Activated T-helper 17 cell treated with anti-CD3 and anti-CD28 coated beads, Interleukin-2, amount 50 U/mL, for 72 hours (primary cell): ENCODE measurements at places on chromosomes 3 and 15. TPM values are rescaled to one million over a fixed set of nuclear protein-coding genes. Genes with fewer than 3 reads are reported as not detected.

Gene CCR1
- total RNA-seq, result 1.8 TPM

Gene CD96
- 107 TPM for total RNA-seq

Gene ZMYND10
- total RNA-seq, result 3.9 TPM

DNA sequence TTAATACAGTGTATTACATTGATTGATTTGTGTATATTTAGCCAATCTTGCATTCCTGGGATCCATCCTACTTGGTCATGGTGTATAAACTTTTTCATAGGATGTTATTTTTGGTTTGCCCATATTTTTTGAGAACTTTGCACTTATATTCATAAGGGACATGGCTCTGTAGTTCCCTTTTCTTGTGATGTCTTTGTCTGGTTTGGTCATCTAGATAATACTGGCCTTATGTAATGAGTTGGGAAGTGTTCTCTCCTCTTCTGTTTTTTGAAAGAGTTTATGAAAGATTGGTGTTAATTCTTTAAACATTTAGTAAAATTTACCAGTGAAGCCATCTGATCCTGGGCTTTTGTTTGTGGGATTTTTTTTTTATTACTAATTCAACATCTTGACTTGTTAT, 9.6 kb downstream of the CHST13 start:
- H3K4me3 ChIP-seq, result no peak overlapping the region
- H3K27ac ChIP-seq, result no peak overlapping the region
- ATAC-seq, result no peak
- H3K36me3 ChIP-seq, result no peaks in the 10 kb centered on the region
- peaks cover 16% of the 10 kb centered on the region for H3K27me3 ChIP-seq
- H3K4me1 ChIP-seq, result no peaks in the 10 kb centered on the region

DNA sequence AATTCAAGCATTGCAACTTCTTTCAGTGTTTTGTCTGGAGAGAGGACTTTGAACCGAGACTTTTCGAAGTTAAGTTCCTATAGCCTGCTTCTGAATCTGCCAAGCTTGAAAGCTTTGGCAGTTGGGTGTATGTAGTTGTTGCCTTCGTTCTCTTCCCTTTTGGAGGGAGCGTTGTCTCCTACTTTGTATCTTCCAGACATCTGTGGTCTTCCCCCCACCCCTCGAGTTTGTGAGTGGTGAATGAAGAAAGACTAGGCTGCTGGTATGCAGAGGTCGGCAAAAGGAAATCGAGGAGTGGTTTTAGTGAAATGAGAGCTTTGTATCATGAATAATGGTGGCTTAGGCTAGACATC, 1.3 kb downstream of the CTNNB1 start:
- H3K4me3 ChIP-seq, result peak overlapping the region; percentile 86
- peak overlapping the region; percentile 88 for H3K27ac ChIP-seq
- peaks cover 27% of the 10 kb centered on the region for H3K4me1 ChIP-seq
- peaks cover 56% of the 10 kb centered on the region for H3K36me3 ChIP-seq

- H3K36me3 ChIP-seq, result no peaks in the 10 kb centered on the region
- no peak overlapping the region for H3K4me3 ChIP-seq
- no peaks in the 10 kb centered on the region for H3K27me3 ChIP-seq
- H3K27ac ChIP-seq, result no peak overlapping the region
- H3K4me1 ChIP-seq, result no peaks in the 10 kb centered on the region
Observed at GRCh38 chr3:143315766-143316165, 196.2 kb downstream of the CHST2 start.
